ENCODE measurements at places on chromosomes 2 and 18. TPM values are rescaled to one million over a fixed set of nuclear protein-coding genes. Genes with fewer than 3 reads are reported as not detected.

DNA sequence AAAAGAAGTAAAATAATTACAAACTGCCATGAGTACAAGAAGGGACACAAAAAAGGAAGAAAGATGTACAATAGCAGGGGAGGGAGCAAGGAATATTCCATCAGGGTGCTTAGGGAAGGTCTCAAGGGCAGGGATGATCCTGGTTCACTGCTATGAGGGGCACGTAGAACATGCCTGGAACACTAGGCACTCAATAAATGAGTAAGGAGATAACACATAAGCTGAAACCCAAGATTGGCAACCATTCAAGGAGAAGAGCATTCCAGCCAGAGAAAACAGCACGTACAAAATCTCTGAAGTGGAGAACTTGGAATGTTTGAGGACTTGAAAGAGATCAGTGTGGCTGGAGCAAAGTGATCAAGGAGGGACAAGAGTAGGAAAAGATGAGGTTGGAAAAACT lies 103.2 kb downstream of the FAM161A start:
- DNase-seq: no peak

DNA sequence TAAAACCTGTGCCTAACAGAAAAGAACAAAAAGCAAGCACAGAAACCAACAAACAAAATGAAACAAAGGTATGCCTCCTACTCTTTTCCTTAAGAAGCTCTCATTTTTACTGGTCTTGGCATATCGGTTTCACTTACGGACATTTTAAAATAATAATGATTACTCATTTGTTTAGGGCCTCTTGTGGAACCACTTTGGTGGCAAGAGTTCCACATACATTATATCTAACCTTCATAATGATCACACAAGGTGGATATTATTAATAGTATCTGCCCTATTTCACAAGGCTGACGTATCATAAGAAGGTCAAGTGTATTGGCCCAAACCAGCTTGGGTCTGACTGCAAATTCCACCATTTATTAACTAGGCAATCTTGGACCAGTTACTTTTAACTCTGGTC lies 304.7 kb downstream of the TCF4 start:
- no peak for DNase-seq

DNA sequence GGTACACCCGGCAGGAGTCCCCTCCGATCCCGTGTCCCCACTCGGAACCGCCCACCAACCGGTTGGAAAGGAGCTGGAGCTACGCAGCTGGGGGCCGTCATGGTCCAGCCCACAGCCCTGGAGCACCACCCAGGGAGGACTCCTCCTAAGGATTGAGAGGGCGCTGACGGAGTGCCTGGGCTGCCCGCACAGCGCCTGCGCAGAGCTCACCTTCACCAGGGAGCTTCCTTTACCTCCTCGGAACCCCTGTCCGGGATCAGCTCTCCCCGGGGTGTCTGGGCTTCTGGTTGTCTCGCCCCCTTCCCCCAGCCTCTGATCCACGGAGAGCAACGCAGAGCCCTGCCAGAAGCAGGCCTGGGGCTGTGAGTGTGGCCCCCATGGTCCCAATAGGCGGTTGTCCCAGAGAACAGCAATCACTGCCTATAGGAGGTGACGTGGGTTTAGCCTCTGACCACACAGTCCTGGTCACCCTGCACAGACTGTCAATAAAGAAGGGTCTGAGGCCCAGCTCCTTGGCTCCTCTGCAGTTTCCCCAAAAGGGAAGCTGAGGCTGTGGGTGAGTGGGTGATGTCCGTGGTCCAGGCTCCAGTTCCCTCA lies 14.6 kb downstream of the ALPG start:
- no peak for DNase-seq

- no peak for DNase-seq
Measured at GRCh38 chr2:157837851-157838441, 38.2 kb downstream of the ACVR1 start.

GRCh38 chr2:29389686-29390085 lies 274.5 kb downstream of the CLIP4 start:
- DNase-seq: no peak

DNA sequence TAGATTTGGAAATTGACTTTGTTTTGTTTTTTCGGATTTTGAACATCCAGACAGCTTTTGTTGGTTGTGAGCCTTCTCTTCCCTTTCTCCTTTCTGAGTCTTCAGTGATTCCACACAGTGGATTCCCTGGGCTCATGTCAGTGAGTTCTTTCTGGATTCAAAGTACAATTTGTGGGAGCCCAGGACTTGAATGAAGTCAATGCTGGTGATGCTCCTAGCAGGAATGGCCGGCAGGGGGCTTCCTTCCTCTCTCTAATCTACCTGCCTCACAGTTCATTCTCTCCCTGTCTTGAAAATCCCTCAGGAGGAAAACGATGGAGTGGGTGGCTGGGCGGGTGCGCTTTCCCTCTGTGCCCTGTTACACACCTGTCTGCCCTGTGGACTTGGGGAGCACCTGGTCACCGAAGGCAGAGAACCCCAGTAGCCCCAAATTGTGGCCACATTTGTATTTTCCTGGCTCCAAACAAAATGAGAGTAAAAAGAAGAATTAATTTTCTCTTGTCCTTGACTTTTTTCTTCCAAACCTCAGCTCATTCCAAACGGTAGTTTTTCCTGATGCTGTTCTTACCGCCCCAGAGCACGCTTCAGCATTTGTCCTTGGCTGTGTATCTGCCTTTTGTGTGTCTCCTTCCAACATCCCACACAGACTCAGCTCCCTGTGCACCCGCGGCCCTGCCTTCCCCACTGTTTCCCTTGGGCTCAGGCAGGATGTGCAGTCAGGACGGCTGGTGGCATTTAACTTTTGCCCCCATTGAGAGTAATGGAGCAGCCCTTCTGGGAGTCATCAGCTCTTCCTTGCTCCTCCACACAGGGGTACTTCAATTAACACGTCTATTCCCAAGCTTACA lies 86.6 kb downstream of the MARCO start:
- peak; percentile 24 for DNase-seq

GRCh38 chr2:135664623-135665068 lies 77.0 kb upstream of the UBXN4 start:
- DNase-seq: no peak

MC2R gene
- not detected for total RNA-seq

ALK gene
- total RNA-seq: not detected

All from activated naive CD4-positive, alpha-beta T cell treated with anti-CD3 and anti-CD28 coated beads for 36 hours (primary cell).